ENCODE measurements at places on chromosomes 6 and 20. TPM values are rescaled to one million over a fixed set of nuclear protein-coding genes. Genes with fewer than 3 reads are reported as not detected.

The PRPH2 gene
- 0.87 TPM for total RNA-seq

The ARG1 gene
- 0.43 TPM for total RNA-seq

The MUC21 gene
- total RNA-seq: not detected

The OPRL1 gene
- 1.6 TPM for total RNA-seq

The DEFB129 gene
- total RNA-seq: not detected

The HLA-DOA gene
- not detected for total RNA-seq

The RAET1G gene
- not detected for total RNA-seq

The SPTLC3 gene
- total RNA-seq: 0.22 TPM

The VWA7 gene
- 0.09 TPM for total RNA-seq

The PNLDC1 gene
- not detected for total RNA-seq

The KCNB1 gene
- not detected for total RNA-seq

The AIF1 gene
- 0.17 TPM for total RNA-seq

The SLC17A1 gene
- not detected for total RNA-seq

The OR2W1 gene
- not detected for total RNA-seq

The UBE2C gene
- total RNA-seq: 3.3 TPM

The CYP21A2 gene
- total RNA-seq: under 0.01 TPM

Data from dermis lymphatic vessel endothelial cell (primary cell).